SHP77 (cell line): ENCODE measurements at places on chromosomes 6 and 20.

DNA sequence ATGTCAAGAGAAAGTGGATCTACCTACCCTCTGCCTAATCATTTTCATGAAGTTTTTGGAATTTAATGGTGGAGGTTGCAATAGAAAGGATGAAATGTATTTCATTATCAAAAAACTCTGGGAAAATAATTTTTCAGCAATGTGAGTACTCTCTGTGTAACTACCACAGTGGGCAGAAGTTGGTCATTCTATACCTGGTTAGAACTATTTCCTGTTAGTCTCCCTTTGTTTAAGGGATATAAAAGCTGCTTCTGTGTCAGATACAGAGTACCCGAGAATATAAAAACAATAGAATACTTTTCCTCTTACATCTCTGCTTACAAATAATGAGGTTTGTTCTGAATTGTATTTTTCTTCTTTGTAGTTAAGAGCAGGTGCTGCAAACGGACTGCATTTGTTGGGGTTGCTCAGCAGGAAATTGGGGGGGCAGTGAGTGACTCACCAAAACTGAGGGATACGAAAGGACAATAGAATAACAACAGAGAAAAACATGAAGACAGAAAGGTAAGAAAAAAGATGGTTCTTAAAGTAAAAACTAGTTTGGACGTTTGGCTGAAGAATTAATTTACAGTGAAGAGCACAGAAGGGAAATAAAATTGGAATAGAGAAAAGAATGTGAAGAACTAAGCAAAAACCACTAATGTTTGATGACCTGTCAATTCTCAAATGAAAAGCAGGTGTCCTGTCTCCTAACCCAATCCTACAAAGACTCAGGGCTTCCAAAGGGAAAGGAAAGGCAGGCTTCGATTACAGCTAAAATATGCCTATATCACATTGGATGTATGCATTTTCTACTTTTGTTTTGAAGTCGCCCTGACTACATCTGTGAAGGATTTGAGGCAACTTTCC, 703.1 kb downstream of the RFPL4B start:
- DNase-seq: no peak

DNA sequence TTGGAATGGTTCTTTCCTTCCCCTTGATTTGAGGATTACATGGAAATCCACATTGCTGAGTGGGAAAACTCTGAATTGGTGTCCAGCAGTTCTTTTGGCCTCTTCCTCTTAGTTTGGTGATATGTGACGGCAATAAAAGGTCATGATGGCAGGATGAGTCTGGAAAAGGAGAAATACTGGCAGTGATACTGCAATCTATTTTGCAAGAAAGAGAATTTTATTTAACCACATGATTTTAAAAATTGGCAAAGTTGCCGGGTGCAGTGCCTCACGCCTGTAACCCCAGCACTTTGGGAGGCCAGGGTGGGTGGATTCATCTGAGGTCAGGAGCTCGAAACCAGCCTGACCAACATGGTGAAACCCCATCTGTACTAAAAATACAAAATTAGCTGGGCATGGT, 73.1 kb downstream of the ADTRP start:
- no peak for DNase-seq

DNA sequence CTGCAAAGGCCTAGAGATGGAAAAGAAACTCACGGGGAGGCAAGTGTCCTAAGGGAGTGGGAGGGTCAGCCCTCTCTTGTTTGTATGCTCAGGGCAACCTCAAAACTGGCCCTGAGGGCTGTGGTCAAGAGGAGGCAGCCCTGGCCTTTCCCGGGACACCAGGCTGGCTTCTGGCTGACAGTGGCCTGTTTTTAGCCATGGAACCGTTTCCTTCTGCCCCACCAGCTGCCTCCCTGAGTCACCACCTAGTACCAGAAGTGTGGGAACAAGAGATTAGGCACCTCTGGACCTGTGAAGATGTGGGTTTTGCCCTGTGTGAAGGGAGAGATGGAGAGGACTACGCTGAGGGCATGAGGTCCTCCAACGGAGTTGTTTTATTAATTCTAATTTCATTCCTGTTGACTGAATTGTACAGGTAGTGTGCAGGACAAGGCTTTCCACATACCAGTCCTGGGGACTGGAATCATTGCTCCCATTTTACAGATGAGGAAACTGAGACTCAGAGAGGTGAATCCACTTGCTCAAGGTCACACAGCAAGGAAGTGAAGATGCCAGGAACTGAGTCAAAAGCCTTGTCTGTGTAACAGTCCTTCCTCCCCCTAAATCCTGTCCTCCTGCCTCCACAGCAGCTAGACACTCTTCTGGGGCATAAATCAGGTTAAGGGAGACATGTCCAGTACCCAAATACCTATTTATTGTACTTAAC, 5.5 kb downstream of the FOXS1 start:
- no peak for DNase-seq

- no peak for DNase-seq
Observed at GRCh38 chr6:124029567-124029966, 225.9 kb downstream of the NKAIN2 start.

GRCh38 chr6:120646101-120646500, 688.2 kb downstream of the TBC1D32 start:
- DNase-seq: no peak

DNA sequence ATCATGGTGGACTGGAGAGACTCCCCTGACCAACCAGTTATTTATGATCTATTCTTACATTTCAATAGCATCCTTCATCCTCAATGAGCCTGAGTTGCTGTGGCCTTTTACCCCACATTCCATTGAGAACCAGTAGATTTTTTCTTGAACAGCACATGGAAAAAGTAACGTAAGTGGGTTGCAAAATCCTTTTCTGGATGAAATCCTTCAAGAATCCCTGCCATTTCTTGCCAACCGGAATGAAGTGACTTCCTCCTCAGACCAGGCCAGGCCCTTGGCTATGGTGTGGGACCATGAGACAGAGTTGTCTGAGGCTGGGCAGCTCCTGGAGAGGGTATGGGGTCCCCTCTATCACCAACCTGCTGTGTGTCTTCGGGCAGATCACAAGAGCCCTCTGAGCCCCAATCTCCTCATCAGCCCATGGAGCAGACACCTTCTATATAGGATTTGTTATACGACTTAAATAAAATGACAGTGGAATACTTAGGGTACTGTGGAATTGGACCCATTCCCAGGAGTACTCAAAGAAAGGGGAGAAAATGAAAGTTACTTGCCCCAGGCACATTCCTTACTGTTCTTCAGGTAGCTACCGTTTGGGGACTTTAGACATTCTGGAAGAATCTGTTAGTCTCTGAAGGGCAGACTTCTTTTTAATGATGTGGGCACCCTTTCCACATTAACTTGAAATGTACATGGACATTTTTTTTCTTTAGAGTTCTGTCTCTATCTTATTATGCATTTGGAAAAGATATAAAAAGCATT, 10.9 kb downstream of the EYA2 start:
- DNase-seq: no peak

GRCh38 chr20:40390654-40391053, 298.4 kb downstream of the MAFB start:
- no peak for DNase-seq

GRCh38 chr6:104201557-104201956, 658.2 kb downstream of the HACE1 start:
- peak; percentile 3 for DNase-seq

DNA sequence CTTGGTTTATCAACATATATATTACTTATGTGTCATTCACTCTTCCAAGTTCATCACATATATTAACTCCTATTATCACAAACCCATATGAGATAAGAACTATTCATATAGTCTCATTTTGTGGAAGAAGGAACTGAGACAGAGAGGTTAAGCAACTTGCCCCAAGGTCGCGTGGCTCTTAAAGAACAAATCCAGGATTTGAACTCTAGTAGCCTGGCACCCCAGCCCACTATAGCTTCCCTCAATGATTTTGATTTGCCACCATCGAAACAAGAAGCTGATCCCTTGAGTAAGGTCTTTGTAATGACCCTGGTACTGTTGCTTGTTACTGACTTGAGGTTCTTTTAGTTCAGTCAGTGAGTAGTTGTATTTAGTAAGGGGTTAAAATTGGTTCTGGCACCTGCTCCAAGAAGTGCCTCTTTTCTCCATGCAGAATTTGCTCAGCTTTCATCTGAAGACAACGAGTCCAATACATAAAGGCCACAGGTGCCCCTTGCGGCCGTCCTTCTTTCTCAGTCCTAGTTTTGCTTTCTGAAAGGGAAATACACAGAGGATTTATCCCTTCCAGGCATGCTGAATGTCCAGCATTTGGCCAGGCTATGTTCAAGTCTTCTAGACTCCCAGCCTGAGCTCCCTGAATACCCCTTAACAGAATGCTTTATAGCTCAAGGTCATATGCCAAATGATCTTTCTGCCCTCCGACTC, 253.0 kb downstream of the TBC1D7 start:
- DNase-seq: no peak

GRCh38 chr20:62405981-62406513, 1.0 kb downstream of the CABLES2 start:
- DNase-seq: no peak

DNA sequence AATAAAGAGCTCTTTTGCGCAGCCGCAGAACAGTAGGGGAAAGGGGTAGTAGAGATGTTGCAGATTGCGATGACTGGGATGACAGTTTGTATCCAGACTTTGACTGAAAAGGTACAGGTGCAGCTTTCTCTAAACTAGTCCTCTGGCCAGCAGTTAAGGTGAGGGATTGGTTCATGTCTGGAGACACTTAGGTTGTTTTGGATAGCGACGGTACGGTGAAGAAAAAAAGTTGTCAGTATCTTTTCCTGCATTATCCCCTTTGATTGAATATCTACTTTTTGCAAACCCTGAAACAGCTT, 537 bp downstream of the PRR3 start:
- no peak for DNase-seq

DNA sequence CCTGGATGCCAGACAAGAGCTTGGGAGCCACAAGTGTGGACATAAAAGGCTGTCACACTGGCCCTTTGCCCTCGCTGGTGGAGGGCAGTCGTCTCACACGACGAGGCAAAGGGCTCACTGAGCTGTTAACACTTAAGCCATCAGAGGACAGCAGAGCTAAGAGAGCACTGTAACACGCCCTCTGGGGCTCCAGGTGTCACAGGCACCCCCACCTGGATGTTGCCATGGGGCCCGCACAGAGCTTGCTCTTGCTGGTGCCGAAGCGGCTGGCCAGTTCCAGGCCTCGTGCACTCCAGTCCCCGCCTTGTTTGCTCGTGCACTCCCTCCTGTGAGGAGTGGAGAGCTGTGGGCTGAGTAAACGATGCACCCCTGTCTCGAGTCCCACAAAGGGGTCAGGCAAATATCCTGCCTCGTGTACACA, 37.4 kb downstream of the SLC35D3 start:
- DNase-seq: peak; percentile 87

GRCh38 chr6:163327165-163327880, 87.2 kb upstream of the QKI start:
- DNase-seq: no peak

- DNase-seq: no peak
Observed at GRCh38 chr20:34074101-34074760, 37.8 kb downstream of the EIF2S2 start.

- DNase-seq: peak; percentile 87
Observed at GRCh38 chr6:170291271-170292110, 613 bp upstream of the DLL1 start.

DNA sequence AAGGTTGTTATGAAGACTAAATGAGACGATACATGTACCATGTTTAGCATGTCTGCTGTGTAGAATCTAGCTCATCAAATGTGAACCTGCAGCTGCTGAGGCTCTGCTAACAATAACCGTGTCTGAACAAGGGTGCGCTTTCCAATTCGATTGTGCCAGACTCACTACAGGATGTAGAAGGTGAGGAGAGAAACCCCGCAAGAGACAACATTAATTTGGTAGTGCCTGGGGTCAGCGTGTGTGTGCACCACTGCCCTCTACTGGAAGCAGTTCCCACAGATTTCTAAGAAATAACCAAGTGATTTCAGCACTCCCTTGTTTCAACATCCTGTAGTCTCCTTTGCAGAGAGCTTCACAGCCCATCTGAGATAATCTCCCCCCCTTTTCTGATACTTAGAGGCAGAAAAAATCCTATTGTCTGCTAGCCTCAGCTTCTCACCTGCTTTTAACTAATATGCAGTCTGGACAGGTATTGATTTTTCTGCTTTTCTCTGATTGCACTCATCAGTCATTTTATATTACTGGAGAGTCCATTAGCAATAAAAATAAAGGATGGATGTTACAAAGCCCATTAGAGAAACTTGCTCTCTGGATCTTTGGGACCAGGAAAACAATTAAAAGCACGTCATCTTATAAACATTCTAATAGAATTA, 96.7 kb upstream of the BACH2 start:
- DNase-seq: peak; percentile 8

GRCh38 chr6:5082487-5083306, 2.4 kb upstream of the PPP1R3G start:
- no peak for DNase-seq

DNA sequence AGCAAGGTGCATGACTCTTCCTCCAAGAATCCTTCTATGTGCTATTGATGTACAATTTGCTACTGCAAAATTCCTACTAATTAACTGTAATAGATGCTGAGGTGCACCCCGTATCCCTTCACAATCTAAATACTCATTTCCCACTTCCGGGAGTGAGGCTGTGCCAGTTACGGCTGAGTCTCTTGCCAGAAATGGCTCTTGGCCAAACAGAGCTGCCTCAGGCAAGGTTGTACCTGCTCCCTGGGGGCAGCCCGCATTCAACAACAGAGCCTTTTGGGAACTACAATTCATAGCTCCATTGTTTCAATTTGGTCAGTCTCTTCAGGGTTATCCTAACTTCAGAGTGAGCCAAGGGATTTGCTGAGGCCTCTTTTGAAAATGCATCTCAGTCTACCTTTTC, 789.8 kb upstream of the MAP3K7 start:
- DNase-seq: peak; percentile 41

DNA sequence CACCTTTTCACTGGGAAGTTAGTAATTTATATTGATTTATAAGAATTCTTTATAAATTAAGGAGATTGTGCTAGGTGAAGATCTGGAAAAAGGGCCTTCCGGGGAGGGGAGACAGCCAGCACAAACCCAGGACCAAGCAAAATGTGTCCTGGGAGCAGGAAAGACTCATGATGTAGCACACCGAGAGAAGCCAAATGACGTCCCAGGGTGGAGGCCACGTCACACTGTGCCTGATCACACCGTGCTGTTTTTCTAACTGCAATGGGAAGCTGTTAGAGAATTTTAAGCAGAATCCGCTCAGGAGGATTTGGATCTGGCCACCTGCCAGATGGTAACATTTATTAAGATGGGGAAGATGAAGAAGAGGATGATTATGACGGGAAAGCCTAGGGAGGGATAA, 72.7 kb upstream of the AKAP12 start:
- no peak for DNase-seq
